ENCODE measurements at places on chromosomes 2 and 18. TPM values are rescaled to one million over a fixed set of nuclear protein-coding genes. Genes with fewer than 3 reads are reported as not detected.

- no peak for DNase-seq
Measured at GRCh38 chr2:203685789-203686420, 20.5 kb upstream of the CD28 start.

DNA sequence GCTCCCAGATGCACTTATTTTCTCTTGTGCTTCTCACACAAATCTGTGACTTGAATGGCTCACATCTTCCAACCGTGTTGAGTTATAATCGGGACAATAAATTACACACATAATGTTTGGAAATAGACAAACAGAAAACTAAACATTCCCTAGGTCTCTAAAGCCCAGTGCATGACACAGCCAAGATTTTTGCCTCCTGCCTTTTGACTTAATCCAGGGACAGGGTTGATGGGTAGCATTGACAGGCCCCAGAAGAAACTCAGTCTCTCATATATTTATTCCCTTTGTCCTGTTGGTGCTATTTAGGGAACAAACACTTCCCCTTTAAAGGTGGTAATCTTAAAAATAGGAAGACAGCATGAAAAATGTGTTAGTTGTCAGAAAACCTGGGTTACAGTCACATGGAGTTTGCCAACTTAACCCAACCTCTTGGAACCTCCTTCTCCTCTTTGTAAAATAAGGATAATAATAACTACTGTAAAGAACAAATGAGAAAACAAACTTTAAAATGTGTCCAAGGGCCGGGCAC, 24.0 kb upstream of the ARPC2 start:
- no peak for DNase-seq

The GLB1L gene
- 5.0 TPM for total RNA-seq

DNA sequence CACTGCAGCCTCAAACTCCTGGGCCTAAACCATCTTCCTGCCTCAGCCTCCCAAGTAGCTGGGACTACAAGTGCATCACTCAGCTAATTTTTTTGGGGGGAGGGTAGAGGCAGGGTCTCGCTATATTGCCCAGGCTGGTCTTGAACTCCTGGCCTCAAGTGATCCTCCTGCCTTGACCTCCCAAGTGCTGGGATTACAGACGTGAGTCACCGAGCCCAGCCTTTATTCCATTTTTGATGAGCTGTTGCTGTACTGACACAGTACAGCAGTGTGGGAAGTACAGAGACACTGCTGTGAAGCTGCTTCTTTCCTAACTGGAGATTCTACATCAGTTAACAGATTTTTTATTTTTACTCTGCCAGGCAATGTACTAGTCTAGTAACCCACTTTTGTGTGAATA, 18.8 kb downstream of the PTRHD1 start:
- DNase-seq = no peak

GRCh38 chr2:138564586-138565229, 63.1 kb downstream of the SPOPL start:
- no peak for DNase-seq

DNA sequence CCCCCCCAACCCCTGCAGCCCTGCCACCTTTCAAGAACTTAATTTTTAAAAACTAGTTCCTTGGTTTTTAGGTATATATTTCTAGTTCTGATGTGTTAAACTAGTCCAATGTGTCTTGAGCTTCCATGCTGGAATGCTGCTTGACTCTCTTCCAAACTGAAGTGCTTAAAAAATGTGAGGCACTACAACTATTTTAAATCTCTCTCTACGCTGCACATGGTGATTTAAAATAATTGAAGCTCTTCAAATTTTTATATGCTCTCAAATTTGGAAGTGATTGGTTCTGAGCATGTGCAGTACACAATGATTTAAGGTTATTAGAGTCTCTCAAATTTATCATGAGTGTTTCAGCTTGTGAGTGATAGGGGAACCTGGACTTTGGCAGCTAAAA, 192.6 kb upstream of the ZEB2 start:
- DNase-seq = no peak

DNA sequence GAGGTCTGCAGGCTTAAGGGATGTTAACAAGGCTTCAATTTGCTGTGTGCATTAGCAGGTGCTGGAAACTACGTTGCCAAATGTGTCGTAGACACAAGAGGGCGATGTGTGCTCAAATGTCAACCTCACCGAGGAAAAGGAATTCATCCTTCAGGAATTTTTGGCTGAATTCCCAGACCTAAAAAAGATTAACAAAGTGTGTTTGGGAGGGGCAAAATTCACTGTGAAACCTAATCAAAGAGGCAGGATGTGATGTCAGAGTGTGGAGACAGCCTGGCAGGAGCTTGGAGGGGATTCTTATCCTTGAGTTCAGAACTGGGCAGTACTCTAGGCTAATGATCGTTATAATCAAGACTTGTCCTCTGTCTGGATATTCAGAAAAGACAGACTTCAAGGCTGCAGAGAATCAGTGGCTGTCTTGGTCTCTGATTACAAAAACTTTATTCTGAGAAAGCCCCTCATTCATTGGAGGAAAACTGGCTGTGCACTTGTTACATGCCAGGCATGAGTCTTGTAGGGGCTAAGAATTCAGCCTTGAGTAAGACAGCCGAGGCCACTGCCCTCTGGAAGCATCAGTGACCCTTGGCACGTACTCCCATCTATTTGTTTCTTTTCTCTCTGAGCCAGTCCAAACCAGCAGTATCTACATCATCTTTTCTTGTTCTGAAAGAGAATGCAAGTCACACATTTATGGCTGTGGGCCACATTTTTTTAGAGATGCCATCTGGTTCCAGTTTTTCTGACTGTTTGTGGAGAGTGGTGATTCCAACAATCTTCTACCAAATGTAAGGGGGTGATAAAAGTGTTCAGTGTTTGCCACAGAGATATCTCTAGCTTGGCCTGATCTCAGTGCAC, 18.7 kb upstream of the SCYGR1 start:
- peak; percentile 58 for DNase-seq

DNA sequence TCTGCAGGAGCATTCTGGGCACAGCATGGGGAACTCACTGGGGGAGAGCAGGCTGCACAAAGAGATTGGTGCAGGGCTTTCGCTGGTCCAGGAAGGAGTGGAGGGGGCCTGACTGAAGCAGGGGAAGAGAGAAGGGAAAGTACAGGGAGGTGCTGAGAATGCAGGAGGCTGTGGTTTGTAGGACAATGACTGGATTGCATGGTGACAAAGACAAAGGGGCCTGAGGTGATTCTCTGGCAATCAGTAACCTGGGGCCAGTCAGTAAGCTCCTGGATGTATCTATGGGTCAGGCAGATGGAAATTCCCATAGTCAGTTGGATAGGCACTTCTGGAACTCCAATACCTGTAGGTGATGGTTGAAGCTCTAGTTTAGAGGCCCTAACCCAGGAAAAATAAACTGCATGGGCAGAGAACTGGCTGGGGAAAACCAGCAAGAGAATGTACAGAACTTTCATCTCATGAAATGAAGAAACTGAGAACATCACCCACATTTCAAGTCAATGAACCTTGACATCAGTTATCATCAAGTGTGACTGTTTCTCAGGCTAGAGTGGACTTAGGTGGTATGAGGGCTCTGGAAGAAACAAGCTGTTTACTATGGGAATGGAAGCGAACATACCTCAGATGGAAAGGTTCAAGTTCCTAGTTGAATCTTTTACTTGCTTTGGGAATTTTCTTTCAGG, 193.2 kb downstream of the TPGS2 start:
- DNase-seq = no peak

Data from dorsolateral prefrontal cortex (tissue), 122 donors.